ENCODE measurements at places on chromosomes 2 and 18.

- no peak for DNase-seq
Observed at GRCh38 chr2:222730366-222730999, 59.0 kb downstream of the MOGAT1 start.

GRCh38 chr2:52594026-52594425 is 1173.6 kb upstream of the CHAC2 start:
- no peak for DNase-seq

GRCh38 chr2:45851576-45852304 is 200.3 kb downstream of the PRKCE start:
- DNase-seq = no peak

- no peak for DNase-seq
Observed at GRCh38 chr18:6876641-6877041, 147.1 kb downstream of the ARHGAP28 start.

DNA sequence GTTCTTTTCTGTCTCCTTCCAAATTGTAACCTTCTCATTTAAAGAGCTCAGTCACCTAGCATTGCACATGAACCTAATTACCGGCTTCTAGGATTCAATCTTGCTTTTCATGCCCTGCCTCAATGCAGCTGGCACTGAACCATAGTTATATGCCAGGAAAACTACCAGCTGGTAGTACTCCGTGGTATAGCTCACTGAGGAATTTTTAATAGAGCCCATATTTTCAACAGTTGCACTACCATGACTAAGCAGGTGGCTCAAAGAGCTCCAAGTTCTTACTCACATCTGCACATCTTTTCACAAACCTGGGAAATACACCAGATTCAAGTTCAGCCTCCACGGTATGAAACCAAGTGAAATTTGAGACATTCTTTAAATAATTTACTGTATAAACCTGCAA is 363.5 kb downstream of the GRB14 start:
- DNase-seq = no peak

GRCh38 chr18:57249883-57250282 is 102.5 kb upstream of the ST8SIA3 start:
- DNase-seq = no peak

- no peak for DNase-seq
Observed at GRCh38 chr2:157657101-157657500, 28.4 kb upstream of the ACVR1C start.

DNA sequence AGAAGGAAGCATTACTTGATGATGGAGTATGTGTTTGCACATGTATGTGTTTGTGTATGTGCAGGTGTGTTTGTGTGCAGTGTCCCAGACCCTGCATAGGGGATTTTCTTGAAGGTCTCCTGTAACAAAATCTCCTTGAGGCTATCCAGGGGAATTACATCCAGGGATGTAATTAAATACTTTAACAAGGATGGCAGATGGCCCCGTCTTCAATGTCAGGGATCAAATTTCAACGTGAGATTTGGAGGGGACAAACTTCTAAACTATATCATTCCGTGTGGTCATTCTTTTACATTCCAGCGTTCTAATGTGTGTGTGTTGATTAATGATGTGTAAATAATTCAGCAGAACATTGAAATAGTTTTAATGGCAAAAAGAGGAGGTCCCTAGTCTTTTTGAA is 3.3 kb downstream of the UGT1A9 start:
- DNase-seq = no peak

DNA sequence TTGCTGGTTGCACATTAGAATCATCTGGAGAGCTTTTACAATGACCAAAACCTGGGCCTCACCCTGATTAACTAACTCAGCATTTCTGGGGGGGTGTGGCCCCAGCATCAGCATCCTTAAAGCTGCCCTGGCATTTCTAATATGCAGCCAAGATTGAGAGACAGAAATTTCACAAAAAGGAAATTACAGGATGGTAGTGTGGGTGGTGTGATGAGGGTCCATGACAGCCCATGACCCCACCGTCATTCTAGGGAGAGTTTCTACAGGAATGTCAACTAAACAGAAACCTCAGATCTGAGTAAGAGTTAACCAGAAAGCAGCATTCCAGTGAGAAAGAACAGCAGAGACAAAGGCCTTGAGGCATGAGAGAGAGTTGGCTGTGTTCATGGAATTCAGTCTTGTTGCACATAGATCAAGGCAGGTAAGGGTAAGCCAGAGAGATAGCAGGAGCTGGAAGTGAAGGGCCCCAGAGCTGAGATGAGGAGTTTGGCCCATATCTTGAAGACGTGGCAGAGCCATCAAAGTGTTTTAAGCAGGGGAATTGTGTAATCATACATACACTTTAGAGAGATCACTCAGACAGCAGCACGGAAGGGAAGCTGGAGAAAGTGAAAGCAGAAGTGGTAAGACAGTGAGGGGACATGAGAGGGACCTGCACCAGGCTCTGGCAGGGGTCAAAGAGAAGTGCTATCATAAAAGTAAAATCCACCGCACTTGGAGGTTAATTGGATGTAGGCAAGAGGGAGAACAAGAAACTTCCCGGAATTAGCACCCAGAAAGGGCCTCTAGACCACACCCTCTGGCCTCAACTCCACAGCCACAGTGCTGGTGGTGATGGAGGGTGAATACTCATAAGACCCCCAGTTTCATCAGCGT is 7.8 kb upstream of the TRABD2A start:
- no peak for DNase-seq

- DNase-seq = no peak
Observed at GRCh38 chr18:70126832-70127231, 78.7 kb downstream of the RTTN start.

- DNase-seq = no peak
Observed at GRCh38 chr2:227848586-227848985, 22.8 kb upstream of the DAW1 start.

GRCh38 chr2:159589286-159589685 is 27.1 kb downstream of the BAZ2B start:
- DNase-seq = no peak

- DNase-seq = peak; percentile 2
Observed at GRCh38 chr2:54106631-54107454, 8.6 kb upstream of the ACYP2 start.

DNA sequence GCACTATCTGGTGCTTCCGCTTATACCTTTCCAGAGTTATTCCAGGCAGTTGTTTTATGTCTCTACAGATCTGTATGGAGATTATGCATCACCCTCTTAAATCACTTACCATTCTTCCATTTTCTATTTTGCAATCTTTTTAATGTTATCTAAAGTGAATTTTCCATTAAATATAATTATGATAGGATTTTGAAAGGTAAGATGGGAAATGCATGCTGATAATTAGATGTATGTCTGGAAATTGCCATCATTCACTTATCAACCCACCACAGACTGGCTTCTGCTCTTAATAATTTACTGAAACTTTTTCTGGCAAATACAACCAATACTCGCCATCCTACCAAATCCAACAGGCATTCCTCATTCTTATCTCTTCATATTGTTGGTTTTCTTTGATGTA is 227.4 kb upstream of the MC4R start:
- no peak for DNase-seq

DNA sequence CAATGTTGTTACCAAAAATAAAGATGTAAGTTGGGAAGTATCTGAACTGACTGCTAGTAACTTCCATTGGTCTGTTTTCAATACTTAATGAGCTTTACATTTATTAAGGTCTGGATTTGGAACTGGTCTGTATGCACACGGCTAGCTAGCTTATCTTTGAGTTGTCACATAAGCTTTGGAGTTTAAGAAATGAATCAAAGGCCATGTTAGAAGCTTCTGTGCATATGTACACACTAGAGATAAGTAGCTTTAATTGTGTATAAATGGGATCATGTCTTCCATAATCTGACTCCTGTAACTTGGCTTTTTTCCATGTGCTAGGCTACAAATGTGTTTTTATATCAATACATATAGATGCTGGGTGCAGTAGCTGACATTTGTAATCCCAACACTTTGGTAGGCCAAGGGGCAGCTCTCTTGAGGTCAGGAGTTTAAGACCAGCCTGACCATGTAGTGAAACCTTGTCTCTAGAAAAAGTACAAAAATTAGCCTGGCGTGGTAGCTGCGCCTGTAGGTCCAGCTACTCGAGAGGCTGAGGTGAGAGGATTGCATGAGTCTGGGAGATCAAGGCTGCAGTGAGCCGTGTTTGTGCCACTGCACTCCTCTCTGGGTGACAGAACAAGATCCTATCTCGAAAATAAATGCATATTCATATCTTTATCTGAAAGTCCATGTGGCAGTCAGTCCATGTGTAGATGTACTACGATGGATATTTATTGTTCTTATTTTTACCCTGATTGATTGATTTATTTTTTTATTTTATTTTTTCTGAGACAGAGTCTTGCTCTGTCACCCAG is 27.2 kb downstream of the ATIC start:
- DNase-seq = no peak

DNA sequence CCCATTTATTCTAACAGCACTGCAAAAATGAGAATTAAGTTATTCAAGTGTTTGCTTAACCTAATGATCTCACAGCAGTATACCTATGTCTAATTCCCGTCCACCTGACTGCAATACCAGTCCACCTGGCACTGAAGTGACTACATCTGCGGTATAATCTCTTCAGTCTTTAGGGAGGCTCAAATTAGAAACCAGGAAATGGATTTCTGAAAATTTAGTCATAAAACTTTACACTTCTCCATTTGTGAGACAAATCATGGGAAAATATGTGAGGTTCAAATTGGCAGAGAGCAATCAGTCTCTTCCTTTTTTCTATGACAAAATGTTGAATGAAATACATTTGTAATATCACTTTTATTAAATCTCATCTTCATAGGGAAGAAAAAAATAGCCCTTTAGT is 33.0 kb downstream of the FTCDNL1 start:
- no peak for DNase-seq

DNA sequence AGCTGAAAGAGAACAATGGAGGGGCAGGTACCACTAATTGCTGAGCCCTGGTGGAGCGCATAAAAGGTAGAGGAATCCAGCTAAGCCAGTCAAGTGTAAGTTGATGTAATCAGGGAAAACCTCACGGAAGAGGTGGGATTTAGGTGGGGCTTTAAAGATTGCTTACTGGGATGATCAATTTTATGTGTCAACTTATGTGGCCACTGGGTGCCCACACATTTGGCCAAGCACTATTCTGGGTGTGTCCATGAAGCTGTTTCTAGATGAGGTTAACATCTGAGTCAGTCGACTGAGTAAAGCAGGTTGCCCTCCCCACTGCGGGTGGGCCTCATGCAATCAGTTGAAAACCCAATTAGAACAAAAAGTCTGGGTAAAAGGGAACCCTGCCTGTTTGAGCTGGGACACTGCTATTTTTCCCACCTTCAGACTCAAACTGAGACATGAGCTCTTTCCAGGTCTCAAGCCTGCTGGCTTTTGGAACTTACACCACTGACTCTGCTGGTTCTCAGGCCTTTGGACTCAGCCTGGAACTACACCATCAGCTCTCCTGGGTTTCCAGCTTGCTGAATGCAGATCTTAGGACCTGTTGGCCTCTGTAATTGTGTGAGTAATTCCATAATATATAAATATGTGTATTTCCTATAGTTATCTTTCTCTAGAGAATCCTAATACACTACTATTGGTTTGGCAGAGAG is 67.3 kb downstream of the MYO5B start:
- DNase-seq = no peak

GRCh38 chr2:183029219-183029618 is 9.0 kb downstream of the NCKAP1 start:
- DNase-seq = no peak

GRCh38 chr2:233839447-233839820 is 14.9 kb downstream of the HJURP start:
- DNase-seq = no peak

GRCh38 chr2:239820836-239821693 is 204.1 kb downstream of the NDUFA10 start:
- no peak for DNase-seq

DNA sequence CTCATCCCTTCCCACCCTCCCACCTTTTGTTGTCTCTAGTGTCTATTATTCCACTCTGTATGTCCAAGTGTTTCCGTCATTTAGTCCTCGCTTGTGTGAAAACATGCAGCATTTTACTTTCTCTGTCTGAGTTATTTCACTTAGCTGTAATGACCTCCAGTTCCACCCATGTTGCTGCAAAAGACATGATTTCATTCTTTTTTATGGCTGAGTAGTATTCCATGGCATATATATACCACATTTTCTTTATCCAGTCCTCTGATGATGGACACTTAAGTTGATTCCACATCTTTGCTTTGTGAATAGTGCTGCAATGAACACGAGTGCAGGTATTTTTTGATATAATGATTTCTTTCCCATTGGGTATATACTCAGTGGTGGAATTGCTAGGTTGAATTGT is 296.7 kb downstream of the MBD5 start:
- DNase-seq = no peak

GRCh38 chr18:48109961-48110493 is 179.6 kb upstream of the SMAD2 start:
- DNase-seq = no peak

DNA sequence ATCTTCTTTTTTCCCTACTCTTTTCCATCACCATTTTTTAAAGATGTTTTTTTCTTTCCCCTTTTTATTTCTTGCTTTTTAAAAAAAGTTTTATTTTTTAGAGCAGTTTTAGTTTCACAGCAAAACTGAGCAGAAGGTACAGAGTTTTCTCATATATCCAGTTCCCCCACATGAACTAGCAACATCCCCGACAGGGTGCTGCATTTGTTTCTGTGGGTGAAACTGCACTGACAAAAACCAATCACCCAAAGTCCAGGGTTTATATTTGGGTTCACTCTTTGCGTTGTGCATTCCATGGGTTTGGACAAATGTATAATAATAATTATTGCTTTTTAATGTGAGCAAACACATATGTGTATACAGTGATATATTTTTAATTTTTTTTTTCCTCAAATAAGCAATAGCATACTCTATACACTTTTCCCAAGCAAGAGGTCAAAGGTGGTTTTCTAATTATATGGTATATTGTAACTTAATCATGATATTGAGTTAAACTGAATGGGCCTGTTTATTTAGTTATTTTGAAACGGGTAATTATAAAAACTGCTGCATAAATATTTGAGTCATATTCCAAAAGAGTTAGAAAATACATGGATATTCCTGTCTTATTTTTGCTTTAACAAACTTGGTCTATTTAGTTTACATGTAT is 50.3 kb downstream of the NCK2 start:
- DNase-seq = no peak
